Memory B cell (primary cell): ENCODE measurements at places on chromosomes 5 and 9.

GRCh38 chr9:113153599-113153998, 2.8 kb downstream of the SLC31A2 start:
- peaks cover 10% of the 10 kb centered on the region for H3K4me1 ChIP-seq
- H3K27ac ChIP-seq: no peak overlapping the region
- H3K27me3 ChIP-seq: no peaks in the 10 kb centered on the region
- no peak overlapping the region for H3K4me3 ChIP-seq
- no peak for DNase-seq
- H3K36me3 ChIP-seq: peaks cover 3% of the 10 kb centered on the region

- H3K4me1 ChIP-seq: peaks cover 2% of the 10 kb centered on the region
- no peak overlapping the region for H3K27ac ChIP-seq
- H3K36me3 ChIP-seq: no peaks in the 10 kb centered on the region
- H3K27me3 ChIP-seq: no peaks in the 10 kb centered on the region
- peak; percentile 26 for DNase-seq
These were observed 289.4 kb upstream of the DAB2 start for GRCh38 chr5:39714036-39714698.

GRCh38 chr5:164191240-164191639, 685.8 kb downstream of the MAT2B start:
- peaks cover 2% of the 10 kb centered on the region for H3K4me1 ChIP-seq
- H3K4me3 ChIP-seq: no peak overlapping the region
- DNase-seq: no peak
- peaks cover 2% of the 10 kb centered on the region for H3K27me3 ChIP-seq
- no peak overlapping the region for H3K27ac ChIP-seq

- peak overlapping the region; percentile 97 for H3K27ac ChIP-seq
- DNase-seq: no peak
- peak overlapping the region; percentile 93 for H3K4me3 ChIP-seq
- peaks cover 29% of the 10 kb centered on the region for H3K4me1 ChIP-seq
These were observed 1.6 kb upstream of the CD274 start for GRCh38 chr9:5448461-5449435.

DNA sequence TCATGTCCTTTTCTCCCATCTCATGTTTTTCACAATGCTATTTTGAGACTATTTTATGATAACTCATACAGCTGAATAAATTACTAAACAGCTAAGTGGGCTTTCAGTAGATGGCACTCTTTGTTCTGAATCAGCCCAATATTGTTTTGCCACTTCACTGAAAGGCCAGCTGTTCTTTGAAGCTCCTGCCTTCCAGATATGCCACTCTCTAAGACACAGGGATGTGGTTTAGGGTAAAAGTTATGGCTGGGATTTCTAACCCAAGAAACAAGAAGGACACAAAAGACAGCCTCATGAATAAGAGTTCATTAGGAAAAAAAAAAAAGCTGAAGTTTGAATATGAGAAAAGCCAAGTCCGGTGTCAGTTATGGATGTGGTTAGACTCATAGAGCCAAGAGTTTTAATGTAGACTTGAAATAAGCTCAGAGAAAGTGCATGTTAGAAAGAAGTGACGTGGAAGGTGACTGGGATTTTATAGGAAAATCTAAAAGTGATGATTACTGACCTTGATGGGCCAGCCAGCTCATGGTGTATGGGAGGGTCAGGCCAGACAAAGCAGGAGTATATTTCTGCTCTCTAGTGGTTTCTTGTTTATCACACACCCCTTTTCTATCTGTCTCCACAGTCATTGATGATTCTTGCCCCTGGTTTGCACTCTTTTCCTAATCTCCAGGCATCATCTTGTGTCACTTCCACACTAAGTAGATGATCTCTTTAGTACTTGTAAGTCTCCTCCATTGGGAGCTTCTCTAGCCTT, 488.5 kb downstream of the NR2F1-AS1 start:
- DNase-seq: no peak
- H3K27ac ChIP-seq: no peak overlapping the region
- no peak overlapping the region for H3K4me3 ChIP-seq
- no peaks in the 10 kb centered on the region for H3K27me3 ChIP-seq

- DNase-seq: no peak
- no peak overlapping the region for H3K4me3 ChIP-seq
- H3K27ac ChIP-seq: no peak overlapping the region
- no peaks in the 10 kb centered on the region for H3K36me3 ChIP-seq
These were observed 141.1 kb downstream of the ENTREP1 start for GRCh38 chr9:69466151-69466550.

- H3K4me3 ChIP-seq: no peak overlapping the region
- no peak for DNase-seq
- H3K4me1 ChIP-seq: no peaks in the 10 kb centered on the region
- H3K36me3 ChIP-seq: peaks cover 19% of the 10 kb centered on the region
These were observed 376.4 kb downstream of the DEPDC1B start for GRCh38 chr5:60323596-60323995.

- H3K27ac ChIP-seq: no peak overlapping the region
- H3K4me1 ChIP-seq: peaks cover 2% of the 10 kb centered on the region
- peaks cover 12% of the 10 kb centered on the region for H3K27me3 ChIP-seq
- no peak for DNase-seq
These were observed 210.2 kb downstream of the HSPA4 start for GRCh38 chr5:133261993-133262392.
